EL (cell line): ENCODE measurements at places on chromosomes 1 and 21.

GRCh38 chr1:228281631-228282328 lies 73.9 kb downstream of the OBSCN start:
- DNase-seq: no peak

DNA sequence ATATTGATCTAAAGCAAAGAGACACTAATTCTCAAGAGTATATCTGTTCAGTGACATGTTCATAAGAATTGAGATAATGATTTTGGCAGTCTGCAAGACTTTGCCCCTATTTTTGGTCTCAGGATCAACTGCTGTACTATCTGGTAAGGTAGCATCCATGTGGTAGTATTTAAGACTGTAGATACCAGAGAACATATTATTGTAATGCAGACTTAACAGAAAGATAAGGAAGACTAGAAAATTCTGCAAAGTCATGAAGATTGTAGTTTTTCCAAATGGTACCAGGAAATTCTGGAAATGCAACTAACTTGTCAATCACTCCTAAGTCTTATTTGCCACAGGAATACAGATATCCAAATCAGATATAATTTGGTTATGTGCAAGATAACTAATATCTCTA lies 35.1 kb downstream of the RNF2 start:
- DNase-seq: no peak

GRCh38 chr1:42379794-42380585 lies 602 bp upstream of the RIMKLA start:
- DNase-seq: peak; percentile 37

DNA sequence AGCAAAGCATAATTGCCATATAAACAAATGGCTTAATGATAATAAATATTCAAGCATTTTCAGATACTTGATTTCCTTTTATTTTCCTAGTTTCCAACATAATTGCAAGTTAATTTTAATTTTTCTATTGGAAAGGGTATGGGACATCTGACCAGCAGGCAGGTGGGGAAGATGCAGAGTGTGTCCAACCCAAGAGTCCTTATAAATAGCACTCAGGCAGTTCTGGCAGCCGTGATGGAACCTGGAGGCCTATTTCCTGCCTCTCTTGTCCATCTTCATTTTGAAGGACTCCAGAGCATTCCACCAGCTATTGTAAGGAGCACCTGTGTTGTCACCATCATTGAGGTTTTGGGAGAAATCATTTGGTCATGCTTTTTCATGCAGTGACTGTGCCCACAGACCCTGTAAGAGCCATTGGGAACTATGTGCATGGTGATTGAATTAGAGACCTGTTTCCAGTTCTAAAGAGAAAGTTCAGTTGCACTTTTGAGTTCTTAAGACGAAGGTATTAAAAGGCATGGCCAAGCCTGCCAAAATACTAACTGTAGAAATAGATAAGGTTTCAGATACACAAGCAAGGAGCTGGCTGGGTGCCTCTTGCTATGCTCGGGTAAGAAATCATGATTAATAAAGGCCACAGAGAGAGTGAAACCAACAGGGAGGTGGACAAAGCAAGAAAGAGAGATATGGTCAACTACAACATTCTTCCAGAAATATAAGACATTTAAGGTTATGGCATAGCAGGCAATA lies 92.3 kb downstream of the SPATA46 start:
- no peak for DNase-seq

DNA sequence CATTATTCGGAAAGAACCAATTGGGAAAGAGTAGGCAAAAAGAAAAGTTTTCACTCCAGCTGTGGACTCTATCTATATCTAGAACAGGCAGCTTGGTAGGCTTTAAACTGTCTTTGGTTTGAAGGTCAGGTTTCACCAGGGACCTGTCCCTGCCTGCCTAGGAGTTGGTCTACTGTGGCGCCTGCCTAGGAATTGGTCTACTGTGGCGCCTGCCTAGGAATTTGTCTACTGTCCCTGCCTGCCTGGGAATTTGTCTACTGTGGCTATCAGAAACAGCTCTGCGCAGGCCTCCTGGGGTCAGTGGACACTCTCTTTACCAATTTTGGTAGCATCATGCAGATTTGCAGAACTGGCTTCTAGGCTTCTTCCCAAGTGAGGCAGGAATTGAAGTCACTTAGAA lies 13.8 kb downstream of the USP25 start:
- DNase-seq: no peak

GRCh38 chr1:242764161-242764560 lies 239.7 kb upstream of the PLD5 start:
- no peak for DNase-seq

GRCh38 chr1:100219883-100220282 lies 29.8 kb downstream of the DBT start:
- DNase-seq: peak; percentile 34
